ENCODE measurements at places on chromosomes 12 and 14.

GRCh38 chr12:92927436-92928281, 1.4 kb downstream of the EEA1 start:
- DNase-seq, result no peak

DNA sequence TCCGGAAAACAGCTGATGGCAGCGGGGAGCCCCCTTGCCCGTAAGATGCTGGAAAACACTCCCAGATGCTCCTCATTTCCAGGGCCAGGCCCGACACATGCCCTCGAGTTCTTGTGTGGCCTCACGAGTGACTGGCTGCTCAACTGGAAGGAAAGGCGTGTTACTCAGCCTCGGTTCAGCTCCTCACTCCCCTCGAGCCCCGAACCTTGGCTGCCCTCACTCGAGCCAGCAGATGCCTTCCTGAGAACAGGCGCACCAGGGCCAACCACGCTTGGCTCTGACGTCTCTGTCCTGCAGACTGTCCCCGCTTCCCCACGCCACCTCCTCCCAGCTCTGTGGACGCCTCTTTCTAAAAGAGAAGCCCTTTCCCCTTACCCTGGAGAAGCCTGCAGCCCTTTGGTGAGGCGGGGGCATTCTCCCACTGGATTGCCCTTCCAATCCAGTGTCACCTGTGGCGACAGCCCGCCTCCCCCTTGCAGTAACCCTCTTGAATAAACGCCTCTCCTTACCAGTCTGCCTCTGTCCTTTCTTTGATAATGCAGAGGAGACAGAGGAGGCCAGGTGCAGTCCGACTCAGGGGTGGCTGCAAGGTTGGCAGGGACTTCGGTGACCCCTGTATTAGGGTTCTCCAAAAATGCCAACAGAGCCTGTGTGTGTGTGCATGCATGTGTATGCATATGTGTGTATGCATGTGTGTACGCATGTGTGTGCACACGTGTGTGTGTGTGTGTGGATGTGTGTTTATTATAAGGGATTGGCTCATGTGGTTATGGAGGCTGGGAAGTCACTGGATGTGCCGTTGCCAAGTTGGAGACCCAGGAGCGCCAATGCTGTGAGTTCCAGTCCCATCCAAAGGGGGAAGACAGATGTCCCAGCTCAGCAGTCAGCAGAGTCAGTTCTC, 166.3 kb downstream of the KIF26A start:
- DNase-seq, result no peak

- no peak for DNase-seq
Measured at GRCh38 chr14:39138440-39138839, 24.3 kb downstream of the GEMIN2 start.

- no peak for DNase-seq
Measured at GRCh38 chr12:104620837-104621531, 164.2 kb downstream of the CHST11 start.

GRCh38 chr12:69649529-69649928, 38.8 kb upstream of the LRRC10 start:
- no peak for DNase-seq

DNA sequence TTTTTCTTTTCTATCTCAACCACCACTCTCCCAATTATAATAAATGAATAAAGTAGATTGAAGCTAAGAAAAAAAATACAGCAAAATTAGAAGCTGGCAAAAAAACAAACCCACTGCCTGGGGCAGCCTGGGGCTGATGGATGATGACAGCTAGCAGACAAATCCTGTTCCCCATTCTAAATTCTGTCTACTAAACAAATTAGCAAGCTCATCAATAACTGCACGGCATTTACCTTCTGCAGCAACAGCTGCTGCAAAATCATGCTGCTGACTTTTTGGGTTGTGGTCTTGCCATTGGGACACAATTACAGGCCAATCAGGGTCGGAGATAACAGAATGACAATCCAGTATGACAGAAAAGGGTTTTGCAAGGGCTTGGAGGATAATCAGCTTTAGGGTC, 443.6 kb upstream of the SOX5 start:
- DNase-seq, result no peak

DNA sequence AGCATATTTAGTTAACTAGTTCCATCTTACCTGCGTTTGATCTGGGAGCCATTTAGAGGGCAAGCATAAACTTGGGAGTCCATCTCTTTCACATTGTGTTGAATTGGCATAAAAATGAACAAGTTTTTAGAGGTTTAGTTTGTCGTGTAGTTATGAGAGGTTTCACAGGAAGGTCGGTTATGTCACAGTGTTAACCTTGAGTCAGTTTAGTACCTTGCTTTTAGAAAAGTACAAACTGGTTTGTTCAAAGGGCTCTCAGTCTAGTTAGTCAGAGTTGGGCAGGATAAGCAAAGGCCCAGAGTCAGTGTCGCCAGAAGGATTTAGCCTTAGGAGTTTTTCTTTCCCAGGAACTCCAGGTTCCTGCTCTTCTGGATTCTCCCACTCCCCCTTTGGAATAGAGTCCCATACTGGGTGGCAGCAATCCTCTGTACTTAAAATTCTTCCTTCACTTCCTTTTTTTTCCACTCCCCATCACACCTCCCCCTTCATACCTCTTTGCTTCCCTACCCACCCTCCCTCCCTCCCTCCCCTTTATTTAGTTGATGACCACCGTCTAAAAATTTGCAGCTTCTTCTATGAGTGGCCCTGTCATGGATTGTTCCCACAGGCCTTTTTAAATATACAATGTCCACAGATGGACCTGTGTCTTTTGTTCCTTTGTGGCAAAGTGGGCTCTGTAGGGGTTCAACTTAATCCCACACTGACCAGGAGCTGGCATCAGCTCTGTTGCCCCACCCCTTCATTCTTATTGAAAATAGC, 12.1 kb downstream of the PCBP2 start:
- DNase-seq, result no peak

- DNase-seq, result peak; percentile 89
Measured at GRCh38 chr12:97559267-97559666, 96.7 kb downstream of the RMST start.

DNA sequence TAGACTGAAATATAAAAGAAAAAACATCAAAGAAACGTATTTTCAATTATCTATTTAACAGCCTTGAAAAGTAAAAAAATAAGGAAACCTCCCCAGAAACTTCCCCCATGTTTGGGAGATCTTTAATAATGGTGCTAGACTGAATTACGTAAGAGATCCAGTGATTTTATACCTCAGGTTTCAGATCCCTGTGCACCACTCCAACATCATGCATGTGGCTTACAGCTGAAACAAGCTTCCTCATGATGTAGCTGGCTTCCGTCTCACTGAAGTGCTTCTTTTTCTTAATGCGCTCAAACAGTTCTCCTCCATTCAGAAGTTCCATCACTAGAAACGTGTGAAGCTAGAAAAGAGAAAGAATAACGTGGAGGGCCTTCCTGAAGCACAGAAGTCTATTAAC, 78.0 kb upstream of the TTC7B start:
- no peak for DNase-seq

DNA sequence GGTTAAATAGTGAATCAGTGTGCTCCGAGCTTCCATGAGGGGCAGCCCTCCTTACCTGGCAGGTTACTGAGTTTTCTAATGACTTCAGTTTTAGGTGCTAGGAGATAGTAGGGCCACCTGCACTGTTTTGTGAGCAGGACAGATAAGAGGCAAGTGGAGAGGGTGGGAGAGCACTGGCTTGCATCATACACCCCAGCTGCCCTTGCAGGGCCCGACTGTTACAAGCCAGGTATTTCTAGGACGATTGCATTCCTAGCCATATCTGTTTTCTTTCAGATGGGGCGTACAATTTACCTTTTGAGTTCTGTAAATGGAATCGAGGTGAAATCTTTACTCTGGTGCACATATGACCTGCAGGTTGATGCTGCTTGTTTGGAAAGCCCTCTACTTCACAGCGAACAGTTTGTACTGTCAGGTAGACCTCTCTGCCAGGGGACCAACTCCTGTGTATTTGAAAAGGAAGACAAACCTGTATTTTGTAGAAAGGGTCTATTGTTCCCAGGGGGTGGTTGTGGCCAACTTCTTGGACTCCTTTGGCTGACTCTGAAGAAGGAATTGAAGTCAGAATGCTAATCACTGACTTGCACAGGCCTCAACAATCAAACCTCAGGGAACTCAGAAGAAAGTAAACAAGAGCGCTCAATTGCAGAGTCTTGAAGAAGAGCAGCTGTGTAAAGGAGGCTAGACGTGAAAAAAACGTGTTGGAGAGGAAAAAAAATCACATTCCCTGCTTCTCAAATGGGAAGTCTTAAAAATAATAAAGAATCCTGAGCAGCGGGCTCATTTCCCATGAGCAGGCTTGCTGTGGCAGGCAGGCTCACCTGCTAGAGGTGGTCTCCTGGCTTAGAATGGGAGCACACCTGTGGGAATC, 57.3 kb downstream of the ETV6 start:
- peak; percentile 20 for DNase-seq

- DNase-seq, result peak; percentile 80
Measured at GRCh38 chr12:94149119-94149780, 873 bp downstream of the PLXNC1 start.

- no peak for DNase-seq
Measured at GRCh38 chr14:54487771-54488170, 1.0 kb downstream of the GMFB start.

DNA sequence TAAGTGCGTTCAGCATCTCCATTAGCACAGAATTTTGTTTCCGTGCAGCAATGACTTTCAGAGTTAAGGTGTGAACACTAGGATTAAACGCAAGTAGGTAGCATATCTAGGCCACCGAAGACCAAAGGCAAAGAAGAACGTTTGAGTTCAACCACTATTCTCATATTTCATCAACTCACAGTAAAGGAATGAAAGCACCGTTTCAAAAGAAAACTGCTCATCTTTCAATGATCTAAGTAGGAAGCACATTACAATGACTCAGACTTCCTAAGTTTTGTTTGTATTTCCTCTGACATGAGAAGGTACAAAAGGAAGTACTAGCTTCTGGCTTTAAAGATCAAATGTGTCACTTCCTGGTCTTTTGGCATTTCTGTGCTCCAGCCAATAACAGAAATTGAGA, 57.6 kb downstream of the ACADS start:
- DNase-seq, result no peak

- DNase-seq, result no peak
Measured at GRCh38 chr12:129902371-129903091, 1.3 kb downstream of the TMEM132D start.

- DNase-seq, result no peak
Measured at GRCh38 chr12:12467264-12467663, 95.4 kb downstream of the DUSP16 start.

- no peak for DNase-seq
Measured at GRCh38 chr14:71621276-71621675, 311.0 kb upstream of the RGS6 start.

- DNase-seq, result no peak
Measured at GRCh38 chr12:43898474-43898873, 62.6 kb downstream of the TMEM117 start.

DNA sequence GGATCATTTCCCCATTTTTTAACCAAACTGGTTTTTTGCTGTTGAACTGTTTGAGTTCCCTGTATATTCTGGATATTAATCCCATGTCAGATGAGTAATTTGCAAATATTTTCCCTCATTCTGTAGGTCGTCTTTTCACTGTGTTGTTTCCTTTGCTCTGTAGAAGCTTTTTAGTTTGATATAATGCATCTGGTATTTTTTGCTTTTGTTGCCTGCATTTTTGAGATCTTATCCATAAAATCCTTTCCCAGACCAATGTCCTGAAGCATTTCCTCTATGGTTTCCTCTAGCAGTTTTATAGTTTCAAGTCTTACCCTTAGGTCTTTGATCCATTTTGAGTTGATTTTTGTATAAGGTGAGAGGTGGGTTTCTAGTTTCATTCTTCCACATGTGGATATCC, 71.3 kb downstream of the LRP6 start:
- no peak for DNase-seq

DNA sequence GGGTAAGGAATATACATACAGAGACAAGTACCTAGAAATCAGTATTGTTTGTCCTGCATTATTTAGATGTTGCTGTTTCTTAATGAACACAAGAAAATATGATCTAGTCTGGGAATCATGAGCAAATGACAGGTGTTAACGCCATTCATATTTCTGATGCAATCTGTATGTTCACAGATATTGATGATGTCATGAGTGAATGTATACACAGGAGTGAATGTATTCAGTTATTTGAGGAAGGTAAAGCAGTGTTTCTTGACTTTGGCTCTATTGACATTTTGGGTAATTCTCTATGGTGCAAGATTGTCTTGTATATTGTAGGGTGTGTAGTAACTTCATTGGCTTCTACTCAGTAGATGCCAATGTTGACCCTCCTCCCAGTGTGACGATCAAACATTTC, 26.7 kb upstream of the RTL1 start:
- DNase-seq, result no peak

GRCh38 chr12:54390176-54390667, 5.7 kb upstream of the ZNF385A start:
- peak; percentile 59 for DNase-seq

GRCh38 chr12:21607701-21608100, 3.1 kb upstream of the GYS2 start:
- no peak for DNase-seq

DNA sequence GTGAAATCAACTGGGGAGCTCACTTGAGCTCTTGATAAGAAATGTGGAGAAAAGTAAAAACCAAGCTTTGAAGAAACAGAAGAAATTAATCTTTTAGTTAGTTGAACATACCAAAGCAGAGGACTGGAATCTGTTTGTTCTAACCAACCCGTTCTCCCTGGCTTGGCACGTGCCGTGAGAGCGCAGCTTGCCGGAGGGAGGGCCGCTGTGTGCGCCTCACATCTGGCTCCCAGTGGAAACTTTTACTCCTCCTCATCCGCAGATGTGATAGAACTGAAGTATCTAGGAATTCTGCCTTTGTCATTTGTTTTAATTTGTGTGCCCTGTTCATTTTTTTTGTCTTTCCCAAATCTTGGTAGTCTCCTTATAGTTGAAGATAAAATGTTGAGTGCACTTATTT, 64.9 kb downstream of the DDX51 start:
- no peak for DNase-seq

DNA sequence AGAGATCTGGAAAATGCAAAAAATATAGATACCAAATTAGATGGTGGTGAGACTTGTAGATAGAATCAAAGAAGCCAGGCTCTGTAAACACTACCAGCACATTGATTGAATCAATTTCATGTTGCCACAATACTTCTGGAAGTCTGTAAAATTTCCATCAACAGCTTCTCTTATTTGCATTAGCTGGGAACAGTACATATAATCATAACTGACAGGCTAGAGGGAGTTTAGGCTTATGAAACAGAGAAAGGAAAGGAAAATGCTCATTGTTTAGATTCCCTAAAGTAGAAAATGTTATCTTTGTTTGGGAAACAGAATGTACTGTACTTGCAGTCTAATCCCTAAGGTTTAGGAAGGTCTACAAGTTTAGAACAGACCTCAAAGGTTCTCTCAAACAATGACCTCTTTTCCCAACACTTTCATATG, 335.2 kb downstream of the CEP128 start:
- peak; percentile 51 for DNase-seq

DNA sequence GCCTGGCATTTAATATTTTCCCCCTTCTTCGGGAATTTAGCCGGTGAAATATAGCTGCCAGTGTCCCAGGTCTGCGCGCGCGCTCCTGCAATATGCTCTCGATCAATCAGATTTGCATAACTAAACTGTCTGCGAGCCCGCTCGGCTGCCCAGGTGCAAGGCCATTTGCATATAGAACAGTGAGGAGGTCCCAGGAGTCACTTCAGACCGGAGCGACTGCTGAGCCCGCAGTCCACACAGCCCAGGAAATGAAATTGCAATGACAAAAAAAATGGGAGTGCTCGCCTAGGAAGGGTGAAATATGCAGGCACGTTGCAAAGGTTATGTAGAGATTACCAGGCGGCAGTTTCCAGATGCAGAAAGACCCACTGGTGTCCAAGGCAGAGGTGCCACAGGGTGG, 228.5 kb downstream of the VRK1 start:
- no peak for DNase-seq
